ENCODE measurements at places on chromosomes 2 and 18.
A peak's percentile ranks its signal among the peaks of the same experiment; 100 is the strongest.

- DNase-seq = no peak
Observed at GRCh38 chr2:31258351-31258750, 24.4 kb downstream of the EHD3 start.

DNA sequence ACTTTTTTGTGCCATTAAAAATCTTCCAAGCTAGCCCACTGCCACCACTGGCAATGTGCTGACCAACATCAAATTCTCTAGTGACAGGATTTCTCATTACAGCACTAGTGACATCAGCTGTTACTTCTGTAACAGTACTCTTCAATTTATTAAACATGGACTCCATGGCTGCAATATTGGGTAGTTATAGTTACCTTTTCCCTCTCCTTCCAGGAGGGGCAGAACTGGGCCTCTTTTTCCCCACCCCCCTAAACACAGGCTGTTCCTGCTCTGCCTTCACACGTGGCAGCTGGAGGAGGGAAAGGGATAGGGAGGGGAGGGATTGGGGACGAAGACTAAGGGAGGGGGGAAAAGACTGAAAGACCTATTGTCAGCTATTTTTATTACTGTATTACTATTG is 38.1 kb downstream of the TRAK2 start:
- no peak for DNase-seq

DNA sequence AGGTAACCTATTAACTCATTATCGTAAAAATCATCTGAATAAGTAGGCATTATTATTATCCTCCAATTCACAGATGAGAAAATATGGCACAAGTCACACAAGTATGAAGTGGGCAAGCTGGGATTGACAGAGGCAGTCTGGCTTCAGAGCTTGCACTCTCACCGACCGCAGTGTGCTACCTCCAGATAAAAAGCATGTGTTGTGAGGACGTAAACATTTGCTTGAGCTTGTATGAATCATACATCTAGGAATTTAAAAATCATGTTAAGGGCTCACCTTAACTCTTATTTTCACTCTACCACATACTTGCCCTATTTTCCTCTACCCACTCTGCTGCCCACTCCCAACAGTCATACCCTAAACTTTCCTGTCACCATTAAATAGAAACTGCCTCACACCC is 65.3 kb upstream of the AMMECR1L start:
- no peak for DNase-seq

GRCh38 chr2:36425608-36426355 is 70.2 kb downstream of the CRIM1 start:
- no peak for DNase-seq

DNA sequence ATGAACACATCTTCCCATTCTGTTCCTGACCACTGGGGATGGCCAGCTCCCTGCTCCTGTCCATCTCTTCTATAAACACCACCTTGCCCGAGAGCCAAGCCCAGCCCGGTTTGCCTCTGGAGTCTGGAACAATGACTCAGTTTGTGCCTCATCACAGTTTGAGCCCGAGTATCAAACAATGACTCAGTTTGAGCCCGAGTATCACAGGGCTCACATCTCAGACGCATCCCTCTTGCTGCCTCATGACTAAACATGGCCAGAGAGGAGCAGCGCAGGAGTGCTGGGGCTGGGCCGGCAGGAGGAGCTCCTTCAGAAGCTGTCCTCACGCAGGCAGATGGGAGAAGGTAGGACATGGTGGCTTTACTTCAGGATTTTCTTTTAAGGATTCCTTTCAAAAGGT is 68.7 kb downstream of the PXDN start:
- peak; percentile 64 for DNase-seq

- no peak for DNase-seq
Observed at GRCh38 chr2:207141386-207141785, 24.4 kb downstream of the KLF7 start.

- DNase-seq = peak; percentile 25
Observed at GRCh38 chr2:192499476-192499875, 304.7 kb upstream of the TMEFF2 start.

DNA sequence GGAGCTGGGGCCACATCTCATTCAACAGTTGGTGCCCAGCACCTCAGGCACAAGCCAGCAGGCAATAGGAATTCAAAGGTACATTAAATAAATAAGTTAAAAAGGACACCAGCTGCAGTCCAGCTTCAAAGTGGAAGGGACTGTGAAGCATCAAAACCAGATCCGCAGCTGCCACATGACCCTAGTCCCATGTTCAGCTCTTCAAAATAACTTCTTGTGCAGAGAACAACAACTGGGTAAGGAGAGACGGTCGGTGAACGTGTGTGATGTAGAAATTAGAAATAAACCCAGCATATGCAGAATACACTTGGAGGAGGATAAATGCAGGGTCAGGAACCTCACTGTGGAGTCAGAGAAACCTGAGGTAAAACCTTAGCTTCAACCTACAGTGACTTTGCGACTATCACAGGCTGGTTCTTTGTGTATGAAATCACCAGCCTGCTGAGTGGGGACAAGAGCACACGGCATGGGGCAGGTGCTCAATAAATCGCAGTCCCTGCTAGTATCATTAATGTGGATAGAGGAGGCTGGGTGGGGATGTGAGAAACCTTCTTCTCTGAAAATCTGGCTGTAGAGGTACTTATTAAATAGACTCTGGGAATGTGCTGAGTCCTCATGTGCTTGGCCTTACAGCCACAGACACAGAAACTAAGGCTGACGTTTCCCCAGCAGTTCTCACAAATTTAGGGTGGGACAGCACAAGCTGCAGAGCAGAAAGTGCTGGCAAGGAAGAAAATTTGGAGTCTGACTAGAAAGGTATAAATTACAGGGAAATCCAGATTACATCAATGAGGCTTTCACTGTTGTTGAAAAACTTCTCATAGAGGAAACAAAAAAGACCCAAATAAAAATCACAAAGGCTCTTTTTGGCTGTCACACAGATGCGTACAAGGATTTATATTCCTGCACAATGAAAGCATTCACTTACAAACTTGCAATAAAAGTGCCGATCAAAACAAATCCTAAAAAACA is 20.7 kb downstream of the FBXO15 start:
- DNase-seq = no peak

DNA sequence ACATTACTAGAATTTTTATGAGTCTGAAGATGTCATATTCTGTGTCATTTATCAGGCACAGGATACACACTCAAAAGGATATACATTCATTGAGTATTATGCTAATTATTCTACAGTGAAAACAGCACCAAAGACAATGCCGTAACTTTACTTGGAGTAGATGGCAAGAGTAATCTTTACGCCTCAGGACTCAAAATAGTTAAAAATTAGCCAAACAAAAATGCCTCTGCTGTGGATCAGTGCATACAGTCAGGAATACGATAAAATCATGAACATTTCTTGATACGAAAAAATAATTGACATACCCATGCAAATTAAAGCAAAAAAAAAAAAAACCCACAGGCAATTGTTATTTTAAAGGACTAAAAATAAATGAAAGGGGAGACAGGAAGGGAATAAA is 129.7 kb downstream of the NETO1 start:
- DNase-seq = no peak

DNA sequence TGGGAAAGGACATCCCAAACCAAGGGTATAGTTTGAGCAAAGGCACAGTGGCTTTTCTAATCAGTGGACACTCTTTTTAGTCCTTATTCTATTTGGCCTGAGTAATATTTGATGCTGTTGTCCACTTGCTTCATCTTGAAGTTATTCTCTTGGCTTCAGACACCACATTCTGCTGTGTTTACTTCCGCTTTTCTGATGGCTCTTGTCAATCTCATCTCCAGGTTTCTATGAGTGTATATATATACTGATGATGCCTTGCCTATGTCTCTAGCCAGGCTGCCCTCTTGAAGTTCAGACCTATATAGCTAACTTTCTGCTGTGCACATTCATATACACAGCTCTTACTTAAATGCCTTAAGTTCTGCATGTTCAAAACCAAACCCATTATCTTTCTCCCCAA is 83.1 kb downstream of the EFEMP1 start:
- no peak for DNase-seq

- no peak for DNase-seq
Observed at GRCh38 chr2:15700599-15701340, 109.1 kb downstream of the DDX1 start.

GRCh38 chr18:2448565-2449151 is 122.6 kb downstream of the METTL4 start:
- no peak for DNase-seq

GRCh38 chr18:78526275-78526674 is 453.3 kb upstream of the SALL3 start:
- DNase-seq = no peak

GRCh38 chr2:32498306-32498705 is 129.5 kb upstream of the TTC27 start:
- no peak for DNase-seq

Measured in HT1080 (cell line).